ENCODE measurements at places on chromosomes 3 and 15. TPM values are rescaled to one million over a fixed set of nuclear protein-coding genes. Genes with fewer than 3 reads are reported as not detected.

DNA sequence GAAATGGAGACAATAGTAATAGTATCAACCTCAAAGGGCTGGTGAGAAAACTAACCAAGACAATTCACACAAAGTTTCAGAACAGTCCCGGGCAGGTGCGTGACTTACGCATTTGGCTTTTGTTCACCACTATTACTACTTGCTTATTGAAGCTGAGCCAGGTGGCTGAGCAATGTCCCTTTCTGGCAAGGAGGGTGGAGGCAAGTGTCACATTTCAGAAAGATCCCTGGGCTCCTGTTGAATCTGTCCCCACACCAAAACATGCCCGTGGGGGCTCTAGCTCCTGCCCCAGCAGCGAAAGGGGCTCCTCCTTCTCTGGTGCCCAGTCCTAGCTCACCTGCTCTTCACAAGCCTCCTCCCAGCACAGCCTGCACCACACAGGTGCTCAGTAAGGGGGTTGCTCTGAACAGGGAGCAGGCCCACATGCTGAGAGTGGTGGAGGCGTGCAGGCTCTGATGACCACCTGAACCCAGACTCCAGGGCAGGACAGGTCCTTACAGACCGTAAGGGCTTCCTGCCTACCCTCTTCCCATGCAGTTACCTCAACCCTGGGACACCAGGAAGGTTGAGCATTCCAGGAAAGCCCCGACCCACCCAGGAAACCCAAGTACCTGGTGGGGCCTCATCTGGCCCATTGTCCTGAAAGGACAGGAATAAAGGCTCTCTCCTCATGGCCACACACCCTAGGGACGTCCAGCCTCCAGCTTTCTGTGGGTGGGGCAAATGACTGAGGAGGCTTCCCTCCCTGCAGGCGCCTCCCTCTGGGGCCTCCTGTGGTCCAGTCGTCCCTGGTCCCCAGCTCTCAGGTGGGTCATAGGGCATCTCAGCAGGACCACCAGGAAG, 32.6 kb downstream of the SEMA7A start:
- DNase-seq: no peak
- H3K27me3 ChIP-seq: peaks cover 2% of the 10 kb centered on the region
- H3K4me1 ChIP-seq: peaks cover 94% of the 10 kb centered on the region
- peak overlapping the region; percentile 73 for H3K27ac ChIP-seq
- peak overlapping the region; percentile 51 for H3K4me3 ChIP-seq
- H3K36me3 ChIP-seq: peaks cover 13% of the 10 kb centered on the region

DNA sequence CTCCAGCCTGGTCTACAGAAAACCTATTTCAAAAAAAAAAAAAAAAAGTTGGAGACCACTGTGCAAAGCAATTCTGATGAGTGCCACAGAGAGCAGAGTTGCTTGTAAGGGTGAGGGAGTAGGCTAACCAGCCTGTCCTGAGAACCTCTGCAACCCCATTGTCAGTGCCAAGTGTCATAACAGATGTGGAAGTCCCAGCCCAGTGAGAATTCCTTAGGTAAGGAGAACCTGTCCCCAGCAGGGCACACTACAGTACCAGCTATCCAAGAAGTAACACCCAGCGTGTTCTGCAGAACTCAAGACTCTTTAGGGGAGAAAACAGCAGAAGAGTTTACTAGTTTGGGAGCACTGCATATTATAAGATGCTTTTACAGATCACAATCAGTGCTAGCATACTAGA, 156.3 kb downstream of the LIPC start:
- H3K27ac ChIP-seq: no peak overlapping the region
- DNase-seq: no peak
- H3K4me1 ChIP-seq: peaks cover 6% of the 10 kb centered on the region
- no peak overlapping the region for H3K4me3 ChIP-seq
- peaks cover 4% of the 10 kb centered on the region for H3K27me3 ChIP-seq

DNA sequence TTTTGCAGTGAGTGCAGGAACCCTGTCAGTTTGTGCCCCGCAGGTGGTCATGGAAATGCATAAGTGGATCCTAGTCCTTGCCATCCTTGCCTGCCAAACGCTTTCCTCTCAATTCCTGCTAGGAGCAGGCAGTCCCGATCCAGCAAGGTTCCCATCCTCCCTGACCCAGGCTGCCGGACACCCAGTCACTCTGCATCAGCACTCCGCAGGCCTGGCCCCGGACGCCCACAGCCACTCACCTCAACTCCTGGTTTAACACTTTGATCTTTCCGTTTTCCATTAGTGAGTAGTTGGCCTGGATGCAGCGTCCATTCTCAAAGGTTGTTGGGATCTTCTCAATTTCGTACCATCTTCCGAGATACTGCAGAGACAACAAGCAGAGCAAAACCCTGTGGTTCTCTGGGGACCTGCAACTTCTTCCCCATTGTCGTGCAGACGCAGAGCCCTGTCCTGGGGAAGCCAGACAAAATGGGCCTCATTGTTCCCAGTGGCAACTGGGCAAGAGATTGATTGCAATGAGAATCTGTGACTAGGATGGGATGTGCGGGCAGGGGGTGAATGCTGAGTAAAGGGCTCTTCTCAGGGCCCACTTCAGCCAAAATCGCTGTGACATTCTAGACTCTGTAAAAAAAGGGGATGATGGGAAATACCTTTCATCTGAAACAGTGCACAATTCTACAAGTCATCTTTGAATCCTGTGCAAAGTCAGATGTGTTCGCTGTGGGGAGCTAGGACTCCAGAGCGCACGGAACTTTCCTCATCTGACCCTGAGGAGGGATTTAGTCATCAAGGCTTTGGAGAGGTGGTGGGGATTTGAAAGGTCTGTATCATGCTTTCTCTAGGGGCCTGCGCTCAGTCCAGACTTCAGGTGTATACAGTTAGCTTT, 9.9 kb downstream of the APOD start:
- no peaks in the 10 kb centered on the region for H3K4me1 ChIP-seq
- H3K4me3 ChIP-seq: no peak overlapping the region
- no peak for DNase-seq

DNA sequence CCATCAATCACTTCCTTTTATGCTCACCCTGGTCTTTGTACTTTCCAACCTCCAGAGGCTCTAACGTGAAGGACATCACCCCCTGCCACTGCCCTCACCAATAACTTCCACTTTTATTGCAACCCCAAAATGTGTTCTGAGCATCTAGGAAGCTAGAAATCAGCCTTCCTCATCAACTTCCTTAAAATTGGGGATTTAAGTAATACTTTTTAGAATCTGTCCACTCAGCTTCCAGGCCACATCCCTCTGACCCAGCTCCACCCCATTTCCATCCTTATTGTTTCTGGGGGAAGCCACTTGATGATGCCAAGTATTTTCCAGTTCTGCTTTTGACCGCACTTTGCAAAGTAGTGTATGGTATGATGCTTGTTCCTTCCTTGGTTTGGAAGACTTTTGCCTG, 73.5 kb upstream of the XCR1 start:
- DNase-seq: no peak
- peaks cover 18% of the 10 kb centered on the region for H3K27me3 ChIP-seq
- H3K36me3 ChIP-seq: peaks cover 13% of the 10 kb centered on the region
- H3K4me3 ChIP-seq: no peak overlapping the region
- H3K27ac ChIP-seq: no peak overlapping the region

DNA sequence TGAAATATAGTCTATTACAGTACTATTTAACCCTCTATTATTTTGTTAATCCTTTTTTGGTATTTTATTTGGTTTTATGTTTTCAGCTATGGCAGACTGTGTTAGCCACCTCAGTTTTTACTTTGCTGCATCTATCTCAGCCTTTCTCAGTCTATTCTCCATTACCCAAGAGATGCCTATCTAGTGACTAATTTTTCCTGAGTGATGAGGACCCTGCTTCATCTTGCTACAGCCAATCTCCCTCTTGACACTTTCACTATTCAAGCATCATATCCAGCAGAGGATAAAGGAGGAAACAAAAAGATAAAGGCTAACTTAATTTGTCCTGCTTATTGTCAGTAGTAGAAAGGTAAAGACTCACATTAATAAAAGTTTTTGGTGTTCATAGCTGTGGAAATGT, 141.8 kb upstream of the NECTIN3 start:
- H3K36me3 ChIP-seq: no peaks in the 10 kb centered on the region
- H3K27me3 ChIP-seq: no peaks in the 10 kb centered on the region
- no peak overlapping the region for H3K4me3 ChIP-seq
- no peak for DNase-seq
- H3K27ac ChIP-seq: no peak overlapping the region

DNA sequence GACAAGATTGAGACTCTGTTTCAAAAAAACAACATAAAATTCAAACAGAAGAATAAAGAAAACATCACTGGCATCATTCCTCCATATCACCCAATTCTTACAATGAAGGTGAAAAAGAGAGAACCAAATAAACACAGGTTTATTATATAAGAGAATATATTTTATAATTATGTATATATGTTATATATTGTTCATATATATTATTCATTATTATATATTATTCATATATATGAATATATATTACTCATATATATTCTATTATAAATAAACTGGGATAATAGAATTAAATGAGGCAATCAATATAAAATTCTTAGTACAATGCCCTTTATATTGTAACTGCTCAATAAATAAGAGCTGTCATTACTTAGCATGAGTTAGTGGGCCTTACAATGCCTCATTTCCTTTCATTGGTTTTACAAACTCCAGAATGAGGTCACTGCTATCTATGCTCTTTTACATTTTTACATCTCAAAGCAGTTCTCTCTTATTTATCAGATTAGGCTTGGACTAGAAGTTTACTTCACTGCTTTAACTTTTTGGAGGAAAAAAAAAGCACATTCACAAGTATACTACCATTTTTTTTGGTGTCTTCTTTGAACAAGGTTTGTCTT, 135.5 kb upstream of the TTC14 start:
- H3K27me3 ChIP-seq: no peaks in the 10 kb centered on the region
- no peaks in the 10 kb centered on the region for H3K36me3 ChIP-seq
- no peak for DNase-seq
- H3K4me1 ChIP-seq: peaks cover 28% of the 10 kb centered on the region
- H3K4me3 ChIP-seq: no peak overlapping the region

- no peaks in the 10 kb centered on the region for H3K4me1 ChIP-seq
- H3K36me3 ChIP-seq: peaks cover 20% of the 10 kb centered on the region
- H3K4me3 ChIP-seq: no peak overlapping the region
These were observed 109.8 kb downstream of the EEFSEC start for GRCh38 chr3:128263118-128263517.

- no peak for DNase-seq
- H3K4me1 ChIP-seq: no peaks in the 10 kb centered on the region
- H3K27ac ChIP-seq: no peak overlapping the region
- H3K27me3 ChIP-seq: no peaks in the 10 kb centered on the region
- H3K4me3 ChIP-seq: no peak overlapping the region
These were observed 746.3 kb downstream of the ZPLD1 start for GRCh38 chr3:103181160-103181559.

DNA sequence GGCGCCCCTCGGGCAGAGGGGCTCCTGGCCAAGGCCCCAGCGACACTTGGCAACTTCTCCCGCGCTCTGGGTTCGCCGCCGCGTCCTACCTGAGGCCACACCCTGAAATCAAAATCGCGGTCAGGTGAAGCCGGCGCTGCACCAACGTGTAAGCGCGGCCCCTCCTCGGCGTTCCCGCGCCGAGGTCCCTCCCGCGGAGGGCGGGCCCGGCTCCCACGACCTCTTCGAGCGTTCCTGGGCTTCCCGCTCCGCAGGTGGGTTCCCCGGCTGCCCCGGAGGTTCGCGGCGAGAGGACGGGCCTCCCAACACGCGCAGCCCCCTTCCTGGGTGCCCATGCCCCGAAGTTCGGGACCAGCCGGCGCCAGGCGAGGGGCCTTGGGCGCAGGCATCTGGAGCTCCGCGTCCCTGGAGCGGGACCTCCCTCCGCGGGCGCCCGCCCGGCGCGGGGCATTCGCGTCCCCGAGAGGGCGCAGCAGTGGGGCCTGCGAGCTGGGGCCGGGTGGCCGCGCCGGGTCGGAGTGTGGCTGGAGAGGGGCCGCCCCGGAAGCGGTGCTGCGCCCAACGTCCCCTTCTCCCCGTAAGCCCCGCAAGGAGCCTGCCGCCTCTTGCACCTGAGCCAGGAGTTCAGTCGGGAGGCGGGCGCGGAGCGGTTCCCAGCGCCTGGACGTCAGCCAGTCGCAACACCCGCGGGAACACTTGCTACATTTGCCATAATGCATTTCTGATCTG, 13.7 kb downstream of the PAK6 start:
- H3K4me3 ChIP-seq: no peak overlapping the region
- H3K4me1 ChIP-seq: peaks cover 23% of the 10 kb centered on the region
- no peak overlapping the region for H3K27ac ChIP-seq
- DNase-seq: no peak

GRCh38 chr15:28123408-28124023, 24.4 kb upstream of the OCA2 start:
- H3K4me3 ChIP-seq: no peak overlapping the region
- peaks cover 3% of the 10 kb centered on the region for H3K27me3 ChIP-seq
- peak; percentile 74 for DNase-seq
- H3K4me1 ChIP-seq: peaks cover 22% of the 10 kb centered on the region

GRCh38 chr3:110494728-110495127, 576.9 kb upstream of the NECTIN3 start:
- no peak overlapping the region for H3K27ac ChIP-seq
- H3K27me3 ChIP-seq: no peaks in the 10 kb centered on the region
- no peak for DNase-seq
- no peaks in the 10 kb centered on the region for H3K4me1 ChIP-seq

GRCh38 chr3:159840703-159841299, 147.8 kb upstream of the IL12A start:
- H3K36me3 ChIP-seq: no peaks in the 10 kb centered on the region
- H3K27ac ChIP-seq: no peak overlapping the region
- H3K4me1 ChIP-seq: peaks cover 77% of the 10 kb centered on the region
- H3K27me3 ChIP-seq: peaks cover 3% of the 10 kb centered on the region
- DNase-seq: no peak
- H3K4me3 ChIP-seq: no peak overlapping the region

GRCh38 chr3:9552252-9552999, 1.2 kb downstream of the LHFPL4 start:
- H3K4me1 ChIP-seq: no peaks in the 10 kb centered on the region
- no peak overlapping the region for H3K27ac ChIP-seq
- H3K36me3 ChIP-seq: no peaks in the 10 kb centered on the region

- no peaks in the 10 kb centered on the region for H3K4me1 ChIP-seq
- no peak for DNase-seq
- no peaks in the 10 kb centered on the region for H3K27me3 ChIP-seq
- no peaks in the 10 kb centered on the region for H3K36me3 ChIP-seq
These were observed 1359.8 kb downstream of the ZPLD1 start for GRCh38 chr3:103794656-103795055.

DNA sequence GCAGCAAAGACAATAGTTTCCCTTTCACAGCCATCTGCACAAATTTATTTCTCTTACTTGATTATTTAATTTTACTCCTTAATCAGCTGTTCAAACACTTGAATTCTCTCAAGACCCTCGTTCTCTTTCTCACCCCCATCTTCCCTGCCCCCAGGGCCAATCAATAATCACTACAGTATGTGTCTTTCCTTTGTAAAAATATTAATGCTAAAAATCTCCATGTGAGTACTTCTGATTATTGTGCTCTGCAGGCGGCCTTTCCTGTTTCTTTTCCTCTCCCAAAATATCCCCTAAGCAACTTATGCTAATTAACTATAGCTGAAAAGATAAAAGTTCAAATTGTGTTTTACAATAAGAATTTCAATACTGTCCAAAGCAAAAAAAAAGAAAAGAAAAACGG, 617.0 kb upstream of the CBLB start:
- H3K4me1 ChIP-seq: peaks cover 5% of the 10 kb centered on the region
- H3K36me3 ChIP-seq: no peaks in the 10 kb centered on the region
- H3K4me3 ChIP-seq: no peak overlapping the region

The TGM5 gene
- not detected for total RNA-seq

The IL20RB gene
- total RNA-seq: 0.51 TPM

The RYR3 gene
- total RNA-seq: not detected

The FSIP1 gene
- 1.9 TPM for total RNA-seq

The CACNA2D2 gene
- total RNA-seq: 0.09 TPM

The GOLGA8T gene
- total RNA-seq: not detected

The POPDC2 gene
- total RNA-seq: 0.53 TPM

The SMAD6 gene
- total RNA-seq: 12.0 TPM

The PRKCI gene
- 30.0 TPM for total RNA-seq

Data from HFFc6 (cell line).